Right renal pelvis (tissue), 4 donors: ENCODE measurements at places on chromosomes 11 and 22.

GRCh38 chr11:67118181-67118766 is 789 bp upstream of the KDM2A start:
- no peak for DNase-seq

DNA sequence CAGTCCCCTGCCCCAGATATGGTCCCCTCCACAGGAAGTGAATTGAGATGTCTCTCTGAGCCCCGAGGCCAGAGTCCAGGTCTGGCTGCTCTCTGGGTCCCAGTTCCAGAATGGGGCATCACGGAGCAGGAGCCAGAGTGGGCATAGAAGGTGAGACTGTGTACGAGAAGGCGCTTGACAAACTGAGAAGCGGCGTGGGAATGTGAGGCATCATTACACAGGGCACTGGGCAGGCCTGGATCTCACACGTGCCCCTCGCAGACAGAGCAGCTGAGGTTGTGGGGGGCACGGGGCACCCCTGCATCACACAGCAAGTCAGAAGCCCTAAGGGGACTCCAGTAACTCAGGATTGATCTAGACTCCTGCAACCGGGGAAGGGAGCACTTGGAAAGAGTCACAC is 9.2 kb downstream of the STARD10 start:
- no peak for DNase-seq

GRCh38 chr11:73152861-73153483 is 10.9 kb upstream of the FCHSD2 start:
- DNase-seq, result no peak

GRCh38 chr11:15967966-15968365 is 388.4 kb downstream of the SOX6 start:
- DNase-seq, result no peak

DNA sequence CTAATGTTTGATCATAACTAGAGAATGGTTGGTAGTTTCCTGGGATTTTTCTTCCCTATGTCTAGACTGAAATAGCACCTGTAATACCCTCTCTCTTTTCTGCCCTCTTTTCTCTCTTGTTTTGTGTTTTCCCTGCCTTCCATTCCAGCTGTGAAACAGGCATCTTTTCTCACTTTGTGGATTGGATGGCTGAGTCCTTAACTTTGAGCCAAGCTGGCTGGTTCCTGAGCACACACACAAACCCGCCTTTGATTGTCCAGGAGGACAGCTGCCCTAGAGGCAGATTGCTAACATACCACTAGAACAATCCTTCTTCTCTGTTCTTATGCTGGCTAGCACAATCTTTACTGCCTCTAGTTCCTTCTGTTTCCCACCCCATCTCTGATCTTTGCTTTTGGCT is 17.7 kb downstream of the CTNND1 start:
- no peak for DNase-seq
